ENCODE measurements at places on chromosomes 1 and 21.

- DNase-seq, result no peak
Observed at GRCh38 chr1:51551848-51552296, 32.8 kb upstream of the EPS15 start.

DNA sequence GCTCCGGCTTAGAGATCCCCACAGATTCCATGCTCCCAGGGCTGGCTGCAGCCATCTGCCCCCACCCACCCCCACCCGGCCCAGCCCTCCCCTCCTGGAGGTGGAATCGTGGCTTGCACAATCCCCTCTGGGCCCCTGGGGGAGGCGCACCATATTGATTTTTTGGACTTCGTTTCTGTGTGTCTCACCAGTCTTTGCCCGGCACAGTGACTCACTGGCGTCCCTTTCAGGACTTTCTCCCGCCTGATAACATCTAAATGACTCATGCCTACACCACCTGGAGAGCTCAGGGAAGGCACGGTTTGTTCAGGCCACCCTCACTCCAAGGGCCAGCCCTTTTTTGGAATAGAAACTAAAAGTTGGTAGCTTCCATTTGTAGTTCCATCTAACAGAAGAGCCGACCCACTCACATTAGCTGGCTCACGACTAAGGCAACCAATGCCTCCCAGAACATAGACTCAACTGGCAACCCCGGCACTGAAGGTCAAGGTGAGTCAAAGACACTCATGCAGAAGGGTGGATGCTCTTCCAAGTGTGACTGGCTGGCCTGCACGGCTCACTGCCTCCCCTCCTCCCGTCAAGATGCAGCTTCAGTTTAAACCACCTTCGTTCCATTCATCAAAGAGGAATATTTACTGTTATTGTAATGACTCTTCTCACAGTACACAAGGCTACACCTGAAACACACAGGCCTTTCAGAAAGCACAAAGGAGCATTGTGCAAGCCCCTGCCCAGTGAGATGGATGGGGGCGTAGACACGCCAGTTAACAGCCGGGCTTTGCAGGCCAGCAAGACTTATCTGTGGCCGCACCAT is 18.1 kb upstream of the ETS2 start:
- no peak for DNase-seq

- DNase-seq, result no peak
Observed at GRCh38 chr1:203818399-203818798, 23.0 kb downstream of the ZBED6 start.

GRCh38 chr1:3590139-3590763 is 21.1 kb downstream of the MEGF6 start:
- DNase-seq, result no peak

DNA sequence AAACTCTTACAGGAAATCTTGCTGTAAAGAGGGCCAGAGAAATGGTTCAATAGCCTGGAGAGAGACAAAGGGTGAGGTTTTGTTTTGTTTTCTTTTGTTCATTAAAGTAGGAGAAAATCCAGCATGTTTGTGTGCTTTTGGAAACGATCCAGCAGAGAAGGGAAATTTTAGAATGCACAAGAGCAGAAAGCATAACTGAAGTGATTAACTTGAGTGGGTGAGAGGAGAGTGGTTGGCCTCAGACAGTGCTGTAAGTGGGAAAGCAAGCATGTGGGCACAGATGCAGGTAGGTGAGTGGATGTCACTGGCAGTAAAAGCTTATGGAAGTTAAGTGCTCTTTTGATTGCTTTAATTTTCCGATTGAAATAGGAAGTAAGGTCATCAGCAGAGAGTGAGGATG is 50.2 kb downstream of the EEIG2 start:
- DNase-seq, result no peak

Data from stimulated activated CD4-positive, alpha-beta T cell treated with anti-CD3 and anti-CD28 coated beads, Interleukin-2, amount 100 ng/mL, for 4 hours (primary cell).